Occipital lobe (tissue), 3 donors: ENCODE measurements at places on chromosomes 13 and 19. TPM values are rescaled to one million over a fixed set of nuclear protein-coding genes. Genes with fewer than 3 reads are reported as not detected.

DNA sequence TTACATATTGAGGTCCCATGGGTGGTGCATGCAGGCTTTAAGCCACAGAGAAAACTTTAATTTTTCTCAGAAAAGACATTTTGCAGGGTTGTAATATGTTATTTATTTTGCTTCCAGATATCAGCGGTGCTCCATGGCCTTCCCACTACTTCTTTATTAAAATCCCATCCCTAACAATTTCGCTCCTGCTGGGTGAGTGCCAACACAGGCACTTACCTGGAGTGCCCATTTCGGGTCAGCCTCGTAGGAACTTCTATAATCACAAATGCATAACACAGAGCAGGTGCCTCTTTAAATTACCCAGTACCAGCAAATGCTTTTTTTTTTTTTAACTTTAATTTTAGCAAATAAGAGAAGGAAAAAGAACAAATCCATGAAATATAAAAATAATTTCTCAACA is 86.4 kb downstream of the EFNB2 start:
- no peak for DNase-seq

DNA sequence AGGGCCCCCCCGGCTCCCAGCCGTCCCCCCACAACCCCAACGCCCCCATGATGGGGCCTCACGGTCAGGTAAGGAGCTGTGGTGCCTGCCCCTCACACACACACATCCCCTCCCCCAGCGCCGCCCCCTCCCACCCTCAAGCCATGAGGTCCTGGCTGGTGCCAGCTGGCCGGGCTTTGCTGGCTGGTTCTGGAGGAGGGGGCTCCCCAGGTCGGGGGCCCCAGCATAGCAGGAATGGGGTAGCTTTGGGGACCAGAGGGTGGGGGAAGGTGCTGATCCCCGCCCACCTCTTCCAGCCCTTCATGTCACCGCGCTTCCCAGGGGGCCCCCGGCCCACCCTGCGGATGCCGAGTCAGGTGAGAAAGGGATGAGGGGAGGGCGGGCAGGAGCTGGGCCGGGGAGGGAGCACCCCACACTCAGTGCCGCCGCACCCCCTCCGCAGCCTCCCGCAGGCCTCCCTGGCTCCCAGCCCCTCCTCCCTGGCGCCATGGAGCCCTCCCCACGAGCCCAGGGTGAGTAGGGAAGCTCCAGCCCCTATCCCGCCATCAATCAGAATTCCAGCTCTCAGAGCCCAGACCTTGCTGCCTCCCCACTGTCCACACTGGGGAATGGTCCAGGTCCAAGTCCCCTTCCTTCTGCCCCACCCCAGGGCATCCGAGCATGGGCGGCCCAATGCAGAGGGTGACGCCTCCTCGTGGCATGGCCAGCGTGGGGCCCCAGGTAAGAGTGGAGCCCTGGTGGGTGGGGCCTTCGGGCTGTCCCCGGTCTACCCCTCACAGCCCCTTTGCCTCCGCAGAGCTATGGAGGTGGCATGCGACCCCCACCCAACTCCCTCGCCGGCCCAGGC is 6.4 kb downstream of the ISYNA1 start:
- no peak for DNase-seq

GRCh38 chr19:1167687-1168571 is 6.1 kb downstream of the SBNO2 start:
- DNase-seq: no peak

GRCh38 chr13:50125554-50126262 is 110.5 kb downstream of the KCNRG start:
- DNase-seq: peak; percentile 87

DNA sequence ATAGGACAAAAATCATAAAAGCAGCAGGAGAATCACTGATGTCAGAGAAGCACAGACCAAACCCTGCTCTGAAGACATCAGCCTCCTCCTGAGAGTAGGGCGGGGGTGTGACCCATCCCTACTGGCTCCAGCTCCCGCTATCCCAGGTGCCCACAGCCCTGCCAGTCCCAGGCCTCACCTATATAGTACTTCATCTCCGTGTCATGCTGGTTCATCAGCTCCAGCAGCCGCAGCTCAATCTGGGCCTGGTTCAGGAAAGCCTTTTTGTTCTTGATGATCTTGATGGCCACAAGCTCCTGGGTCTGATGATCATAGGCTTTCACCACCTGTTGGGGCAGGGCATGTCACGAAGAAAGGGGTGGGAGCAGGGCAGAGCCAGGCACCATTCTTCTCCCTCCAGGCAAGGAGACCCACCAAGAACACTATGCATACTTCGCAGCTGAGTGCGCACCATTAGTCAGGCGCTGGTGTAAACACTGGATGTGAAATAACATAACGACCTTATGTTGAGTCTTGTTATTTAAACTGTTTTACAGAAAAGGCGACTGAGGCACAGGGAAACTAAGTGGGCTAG is 4.2 kb downstream of the DYRK1B start:
- DNase-seq: no peak

DNA sequence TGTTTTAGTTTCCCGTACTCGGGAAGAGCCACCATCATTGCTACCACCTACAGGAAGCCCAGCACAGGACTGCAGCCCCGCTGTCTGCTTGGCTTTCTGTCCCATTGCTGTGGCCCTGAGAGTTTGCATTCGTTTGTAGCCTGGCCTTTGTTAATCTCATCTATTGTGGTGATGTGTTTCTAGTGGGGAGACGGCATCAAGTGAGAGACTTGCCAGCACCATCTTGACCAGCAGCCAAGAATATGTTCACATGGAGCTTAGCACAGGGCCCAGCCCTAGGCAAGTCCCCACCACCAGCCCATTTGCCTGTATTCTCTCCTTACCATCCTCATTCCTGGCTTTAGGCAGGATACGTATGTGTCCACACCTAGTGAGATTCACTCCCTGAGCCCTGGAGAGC is 17.3 kb upstream of the OVOL3 start:
- DNase-seq: peak; percentile 21

DNA sequence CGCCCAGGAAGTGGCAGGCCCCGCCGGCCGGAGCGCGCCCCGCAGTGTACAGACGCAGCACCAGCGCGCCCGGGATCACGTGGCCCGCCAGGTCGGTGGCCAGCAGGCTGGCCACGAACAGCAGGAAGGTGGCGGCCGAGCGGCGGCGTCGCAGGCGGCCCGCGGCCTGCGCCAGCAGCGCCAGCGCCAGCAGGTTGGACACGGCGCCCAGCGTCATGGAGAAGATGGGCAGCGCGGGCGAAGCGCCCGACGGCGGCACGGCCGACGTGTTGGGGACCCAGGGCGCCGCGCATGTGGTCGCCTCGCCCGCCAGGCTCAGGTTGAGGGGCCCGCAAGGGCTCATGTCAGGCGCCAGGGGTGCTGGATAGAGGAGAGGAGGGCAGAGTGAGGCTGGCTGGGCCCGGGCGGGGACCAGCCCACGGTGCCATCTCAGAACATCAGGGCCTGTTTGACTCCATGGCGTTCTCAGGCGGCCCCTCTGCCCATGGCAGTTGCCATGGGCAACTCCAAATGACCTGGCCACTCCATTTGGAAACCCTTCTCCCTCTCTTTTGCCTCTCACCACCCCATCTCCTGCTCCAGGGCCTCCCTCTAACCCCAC is 1.1 kb downstream of the PTGER1 start:
- DNase-seq: no peak

DNA sequence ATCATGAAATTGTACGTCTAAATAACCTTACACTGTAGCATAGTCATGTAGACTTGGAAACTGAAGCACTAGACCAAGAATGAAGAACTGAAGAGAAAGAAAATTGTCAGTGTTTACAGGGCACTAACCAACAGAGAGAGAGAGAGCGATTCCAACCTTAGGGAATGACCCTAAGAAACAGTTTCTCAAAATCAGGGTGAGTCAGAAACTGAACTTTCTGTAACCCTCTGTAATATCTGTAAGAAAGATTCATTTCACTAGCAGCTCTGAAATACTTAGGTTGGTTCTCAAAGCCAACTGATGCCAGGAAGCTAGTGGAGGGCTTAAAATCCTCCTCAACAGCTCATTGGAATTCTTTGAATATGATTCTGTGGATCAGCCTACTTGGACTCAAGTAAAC is 936.9 kb downstream of the EFNB2 start:
- DNase-seq: no peak

DNA sequence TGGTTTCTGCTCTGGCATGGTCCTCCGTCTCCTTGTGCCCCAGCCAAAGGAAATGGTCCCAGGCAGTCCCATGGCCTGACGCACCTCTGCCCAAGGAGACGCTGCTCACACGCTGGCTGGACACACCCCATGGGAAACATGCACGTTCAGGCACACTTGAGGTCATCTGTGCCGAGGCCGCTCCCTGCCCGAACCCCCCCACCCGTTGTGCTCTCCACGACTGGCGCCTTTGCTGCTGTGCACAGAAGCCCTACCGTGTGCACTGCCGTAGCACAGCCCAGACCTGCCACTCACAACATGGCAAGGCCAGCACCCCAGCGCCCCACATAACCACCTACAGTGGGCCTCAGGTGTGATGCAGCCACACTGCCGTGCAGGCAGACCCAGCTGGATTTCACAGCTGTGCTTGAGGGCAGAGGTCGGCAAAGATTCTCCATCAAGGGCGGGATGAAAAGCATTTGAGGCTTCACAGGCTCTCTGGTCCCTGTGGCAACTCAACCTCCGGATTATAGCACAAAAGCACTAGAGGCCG is 65.7 kb downstream of the SPACA7 start:
- no peak for DNase-seq

- no peak for DNase-seq
Measured at GRCh38 chr19:6212403-6213265, 67.1 kb downstream of the MLLT1 start.

DNA sequence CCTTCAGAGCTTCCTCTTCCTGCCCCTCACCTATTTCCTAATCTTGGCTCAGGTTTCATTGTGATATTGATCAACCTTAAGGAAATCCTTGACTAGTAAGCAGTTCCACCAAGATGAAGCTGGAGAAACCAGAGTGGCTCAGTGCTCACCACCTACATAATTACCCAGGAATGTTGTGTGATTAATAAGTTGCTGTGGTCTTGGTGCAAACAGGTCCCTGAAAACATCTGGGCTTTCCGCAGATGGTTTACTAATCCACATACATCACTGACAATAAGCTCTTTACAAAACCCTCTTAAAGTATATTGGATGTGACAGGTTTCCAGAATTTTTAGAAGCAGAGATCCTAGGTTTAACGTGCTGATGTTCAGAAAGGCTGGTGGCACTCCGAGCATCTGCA is 8.6 kb upstream of the SERP2 start:
- DNase-seq: no peak

DNA sequence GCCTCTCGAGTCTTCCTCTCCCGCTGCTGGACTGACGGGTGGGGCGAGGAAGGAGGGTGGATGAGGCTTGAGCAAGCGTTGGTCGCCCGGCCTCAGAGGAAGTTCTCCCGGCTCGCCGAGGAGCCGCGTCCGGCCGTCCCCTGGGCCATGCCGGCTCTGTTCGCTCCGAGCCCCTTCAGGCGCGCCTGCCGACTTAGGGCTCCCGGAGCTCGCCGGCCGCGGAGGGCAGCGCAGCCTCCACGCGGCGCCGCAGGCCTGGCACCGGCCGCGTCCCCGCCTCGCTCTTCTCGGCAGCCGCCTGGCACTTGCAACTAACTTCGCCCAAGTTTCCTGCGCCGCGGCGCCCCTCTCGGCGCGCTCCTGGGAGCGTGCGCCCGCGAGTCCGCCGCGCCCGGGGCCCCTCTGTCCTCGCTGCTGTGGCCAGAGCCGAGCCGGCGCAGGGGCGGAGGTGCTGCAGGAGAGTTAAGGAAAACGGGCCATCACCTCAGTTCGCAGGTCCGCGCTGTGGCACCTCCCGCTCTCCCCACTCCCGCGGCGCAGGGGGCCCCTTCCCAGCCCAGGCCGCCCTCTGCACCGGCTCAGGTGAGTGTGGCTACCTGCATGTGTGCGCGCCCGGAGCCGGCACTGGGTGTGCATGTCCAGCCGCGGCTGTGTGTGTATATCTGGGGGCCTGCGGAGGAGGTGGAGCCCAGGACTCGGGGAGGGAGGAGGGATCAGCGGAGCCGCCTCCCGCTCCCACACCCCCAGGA is 641 bp upstream of the SOX21 start:
- peak; percentile 32 for DNase-seq

- no peak for DNase-seq
Measured at GRCh38 chr19:39428283-39429112, 7.3 kb downstream of the RPS16 start.

DNA sequence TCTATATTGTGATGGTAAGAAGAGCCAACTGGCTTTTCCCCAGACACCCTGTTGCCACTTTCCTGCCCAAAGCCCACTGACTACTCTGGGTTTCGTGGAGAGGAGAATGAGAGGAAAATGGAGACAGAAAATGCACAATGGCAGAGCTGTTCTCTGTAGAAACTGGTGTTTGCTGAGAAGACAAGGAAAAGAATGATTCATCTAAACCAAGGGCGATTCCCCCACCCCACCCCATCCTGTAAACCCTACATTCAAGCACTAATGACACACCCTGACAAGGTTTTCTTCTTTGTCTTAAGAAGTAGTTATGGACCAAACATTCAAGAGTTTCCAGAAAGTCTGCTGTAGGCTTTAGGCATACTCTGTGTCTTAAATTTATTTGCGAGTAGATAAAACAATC is 68.8 kb downstream of the DOCK9 start:
- no peak for DNase-seq

- DNase-seq: no peak
Measured at GRCh38 chr13:32902029-32902780, 114.0 kb upstream of the KL start.

GRCh38 chr19:57813919-57814504 is 701 bp downstream of the ZNF552 start:
- no peak for DNase-seq

DNA sequence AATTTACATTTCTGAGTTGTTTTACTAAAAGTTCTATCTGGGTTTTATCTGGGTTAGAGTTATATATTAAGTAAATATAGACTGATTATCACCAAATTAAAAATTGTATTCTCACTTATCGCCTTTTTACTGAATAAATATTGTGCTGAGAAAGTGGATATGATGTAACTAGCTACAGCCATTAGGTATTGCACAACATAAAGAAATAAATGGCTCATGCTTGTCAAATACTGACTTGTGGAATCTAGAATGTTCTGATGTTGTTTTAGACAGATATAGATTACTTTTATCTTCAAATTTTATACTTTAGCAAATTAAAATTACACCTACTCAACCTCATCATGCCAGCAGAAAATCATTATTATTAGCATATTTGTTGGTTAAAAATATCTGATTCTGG is 1277.1 kb upstream of the MIR17HG start:
- DNase-seq: no peak

- DNase-seq: no peak
Measured at GRCh38 chr13:102441085-102441484, 39.2 kb upstream of the FGF14 start.

DNA sequence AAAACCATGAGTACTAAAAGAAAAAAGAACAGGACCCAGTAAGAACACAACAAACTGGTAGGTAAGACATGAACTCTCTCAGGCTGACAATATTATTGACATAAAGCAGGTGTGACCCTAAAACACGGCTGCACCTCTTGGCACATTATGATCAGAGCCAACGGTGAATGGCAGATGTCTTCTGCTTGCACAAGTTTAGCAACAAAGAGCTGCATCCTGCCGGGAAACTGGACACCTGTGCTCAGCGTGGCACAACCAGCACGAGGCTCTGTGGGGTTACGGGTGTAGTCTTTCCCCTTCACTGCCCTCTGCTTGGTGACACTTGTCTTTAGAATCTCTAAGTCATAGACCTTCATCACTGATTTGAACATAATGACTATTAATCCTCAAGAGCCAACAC is 97.9 kb downstream of the DOCK9 start:
- DNase-seq: no peak

Gene AZU1
- 0.31 TPM for total RNA-seq

Gene ICAM5
- total RNA-seq: 3.3 TPM

Gene TTC9B
- 59.0 TPM for total RNA-seq

Gene LRRC63
- 2.0 TPM for total RNA-seq

Gene ZNF610
- 17.8 TPM for total RNA-seq

Gene DMPK
- 16.7 TPM for total RNA-seq

Gene EDDM13
- not detected for total RNA-seq

Gene RTBDN
- total RNA-seq: 2.0 TPM

Gene SHC2
- 13.9 TPM for total RNA-seq

Gene IZUMO4
- 2.2 TPM for total RNA-seq

Gene UBE2S
- total RNA-seq: 35.9 TPM

Gene PINLYP
- 13.3 TPM for total RNA-seq
